ENCODE measurements at places on chromosomes 3 and 15.

- DNase-seq = no peak
Observed at GRCh38 chr3:128378631-128379347, 87.9 kb downstream of the DNAJB8 start.

GRCh38 chr3:146466604-146467003, 2.8 kb downstream of the PLSCR2 start:
- DNase-seq = no peak

DNA sequence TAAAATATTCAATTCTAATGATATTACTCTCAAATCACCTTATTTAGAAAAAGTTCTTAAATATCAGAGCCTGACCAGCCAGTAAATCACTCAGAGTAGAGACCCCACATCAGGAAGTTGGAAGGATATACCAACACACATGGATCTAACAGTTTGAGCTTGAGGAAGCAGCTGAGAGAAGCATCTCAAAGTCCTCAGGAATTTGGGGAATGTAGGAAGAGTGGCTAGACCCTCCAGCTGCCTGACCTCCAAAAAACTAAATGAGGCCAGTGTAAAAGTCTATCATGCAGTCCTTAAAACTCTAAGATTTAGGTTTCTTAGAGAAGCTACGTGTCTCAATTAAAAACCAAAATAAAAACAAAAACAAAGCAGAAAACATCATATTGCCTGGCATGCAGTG, 55.4 kb downstream of the SETD2 start:
- DNase-seq = no peak

DNA sequence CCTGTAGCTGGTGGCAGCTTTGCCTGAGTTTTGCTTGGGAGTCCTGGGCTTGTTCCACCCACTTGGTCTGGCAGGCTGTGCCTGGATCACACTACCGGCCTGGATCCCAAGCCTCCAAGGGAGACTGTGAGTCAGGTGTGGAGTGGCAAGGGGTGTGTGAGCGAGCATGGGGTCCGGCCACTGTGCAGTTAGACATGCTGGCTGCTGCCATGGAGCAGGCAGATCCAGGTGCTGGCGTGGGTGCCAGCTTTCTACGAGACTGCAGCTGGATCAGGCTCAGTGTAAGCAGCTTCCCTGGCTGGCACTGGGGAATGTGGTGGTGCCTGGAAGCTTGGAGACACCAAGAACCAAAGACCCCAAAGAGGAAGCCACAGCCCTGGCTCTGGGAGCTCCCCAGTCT, 102.0 kb upstream of the BNIP2 start:
- DNase-seq = no peak

- no peak for DNase-seq
Observed at GRCh38 chr3:141015481-141015880, 35.7 kb upstream of the SPSB4 start.

DNA sequence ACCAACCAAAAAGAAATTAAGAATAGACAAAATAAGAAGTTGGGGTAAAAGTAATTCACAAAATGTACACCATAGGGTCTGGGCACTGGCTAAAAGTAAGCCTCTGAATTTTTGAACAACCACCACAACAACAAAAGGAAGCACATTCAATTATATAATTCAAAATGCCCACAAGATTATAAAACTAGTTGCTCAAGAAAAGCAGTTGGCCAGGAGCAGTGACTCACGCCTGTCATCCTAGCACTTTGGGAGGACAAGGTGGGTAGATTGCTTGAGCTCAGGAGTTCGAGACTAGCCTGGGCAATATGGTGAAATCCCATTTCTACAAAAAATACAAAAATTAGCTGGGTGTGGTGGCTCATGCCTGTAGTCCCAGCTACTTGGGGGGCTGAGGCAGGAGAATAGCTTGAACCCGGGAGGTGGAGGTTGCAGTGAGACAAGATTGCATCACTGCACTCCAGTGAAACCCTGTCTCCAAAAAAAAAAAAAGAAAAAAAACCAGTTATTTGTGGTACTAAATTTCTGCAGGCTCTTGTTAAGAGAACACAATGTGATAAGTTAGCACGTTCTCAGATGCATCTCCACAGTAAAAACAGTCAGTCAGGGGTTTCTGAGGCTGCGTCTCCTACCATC, 6.6 kb upstream of the ATP11B start:
- no peak for DNase-seq

DNA sequence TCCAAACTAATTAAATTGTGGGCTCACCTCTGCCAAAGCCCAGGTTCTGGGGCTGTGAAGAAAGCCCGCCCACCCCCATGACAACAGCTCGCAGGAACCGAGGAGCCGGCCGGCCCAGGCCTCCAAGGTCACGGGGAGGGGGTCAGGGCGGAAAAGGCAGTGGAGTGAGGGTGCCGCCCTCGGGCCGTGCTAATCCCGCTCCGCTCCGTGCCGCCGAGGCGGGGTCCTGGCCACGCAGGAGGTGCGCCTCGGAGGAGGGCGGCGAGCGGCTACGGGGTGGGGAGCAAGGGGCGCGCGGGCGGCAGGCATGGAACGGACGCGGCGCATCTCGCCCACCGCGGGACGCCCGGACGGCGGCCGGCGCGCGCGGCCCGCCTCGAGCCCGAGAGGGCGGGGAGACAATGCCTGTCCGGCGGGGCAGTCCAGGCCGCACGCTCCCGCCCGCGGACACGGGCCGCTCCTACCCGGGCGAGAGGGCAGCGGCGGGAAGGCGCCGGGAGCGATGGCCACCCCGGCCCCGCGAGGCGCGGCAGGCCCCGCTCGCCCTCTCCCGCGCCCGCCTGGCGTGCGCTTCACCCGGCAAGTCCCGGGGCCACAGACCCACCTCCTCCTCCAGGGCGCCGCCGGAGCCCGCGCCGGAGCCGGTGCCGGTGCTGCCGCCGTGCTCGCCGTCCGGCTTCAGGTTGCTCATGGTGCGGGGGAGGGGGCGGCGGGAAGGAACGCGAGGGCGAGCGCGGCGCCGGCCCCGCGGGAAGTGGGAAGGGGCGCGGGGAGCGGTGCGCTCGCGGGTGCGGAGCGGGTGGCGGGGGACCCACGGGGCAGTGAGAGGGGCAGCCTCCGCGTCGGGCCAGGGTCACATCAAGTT, 528 bp downstream of the RBPMS2 start:
- DNase-seq = no peak

- no peak for DNase-seq
Observed at GRCh38 chr3:177515786-177516157, 318.5 kb upstream of the TBL1XR1 start.

DNA sequence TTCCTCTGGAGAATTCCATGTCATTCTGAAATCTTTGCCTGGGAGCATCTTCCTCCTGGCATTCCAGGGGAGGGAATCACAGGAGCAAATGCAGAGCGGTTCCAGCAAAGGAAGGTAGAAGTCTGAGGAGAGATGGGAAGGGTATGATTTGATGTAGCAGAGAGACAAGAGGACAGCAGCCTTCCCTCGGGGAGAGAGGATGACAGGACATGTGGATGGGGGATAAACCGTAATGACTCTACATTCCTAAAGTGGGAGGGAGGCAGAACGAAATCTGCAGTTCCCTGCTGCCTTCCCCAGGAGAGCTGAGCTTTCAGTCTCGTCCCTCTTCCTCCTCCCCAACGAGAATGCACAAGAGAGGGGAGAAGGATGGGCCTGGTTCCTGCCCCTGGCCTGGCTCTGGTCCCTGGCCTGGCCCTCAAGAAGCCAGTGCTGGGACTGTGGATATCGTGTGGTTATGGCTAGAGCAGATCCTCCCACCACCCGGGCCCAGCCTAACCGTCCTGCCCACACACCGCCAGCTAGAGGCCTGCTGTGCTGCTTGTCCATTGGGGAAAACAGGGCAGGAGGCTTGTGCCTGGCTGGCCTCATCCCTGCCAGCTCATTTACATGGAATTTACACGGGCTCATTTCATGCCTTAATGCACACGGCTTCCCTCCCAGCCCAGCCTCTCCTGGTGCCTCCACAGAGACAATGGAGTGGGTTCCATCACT, 26.6 kb downstream of the SEMA7A start:
- DNase-seq = no peak

GRCh38 chr15:100537331-100537730, 8.6 kb upstream of the CERS3 start:
- DNase-seq = no peak

- no peak for DNase-seq
Observed at GRCh38 chr3:164303894-164304293, 774.4 kb downstream of the SI start.

DNA sequence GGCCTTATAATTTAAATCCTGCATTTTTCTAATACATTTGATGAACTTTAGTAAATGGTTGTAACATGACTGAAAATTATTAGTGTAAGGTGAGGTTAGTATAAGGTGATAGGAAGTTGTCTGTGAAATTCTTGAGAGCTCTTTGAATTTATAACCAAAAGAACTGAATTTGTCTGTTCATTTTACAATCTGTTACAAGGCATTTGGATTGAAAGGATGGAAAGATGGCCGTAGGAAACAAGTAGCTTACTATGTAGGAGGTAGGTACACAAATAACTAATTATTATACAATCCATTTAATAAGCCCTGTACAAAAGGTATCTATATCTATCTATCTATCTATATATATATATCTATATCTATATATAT, 6.6 kb downstream of the DIPK2A start:
- no peak for DNase-seq

- no peak for DNase-seq
Observed at GRCh38 chr3:59816312-59816711, 766.5 kb upstream of the CFAP20DC start.

- DNase-seq = no peak
Observed at GRCh38 chr15:61390138-61390537, 161.0 kb upstream of the RORA start.

DNA sequence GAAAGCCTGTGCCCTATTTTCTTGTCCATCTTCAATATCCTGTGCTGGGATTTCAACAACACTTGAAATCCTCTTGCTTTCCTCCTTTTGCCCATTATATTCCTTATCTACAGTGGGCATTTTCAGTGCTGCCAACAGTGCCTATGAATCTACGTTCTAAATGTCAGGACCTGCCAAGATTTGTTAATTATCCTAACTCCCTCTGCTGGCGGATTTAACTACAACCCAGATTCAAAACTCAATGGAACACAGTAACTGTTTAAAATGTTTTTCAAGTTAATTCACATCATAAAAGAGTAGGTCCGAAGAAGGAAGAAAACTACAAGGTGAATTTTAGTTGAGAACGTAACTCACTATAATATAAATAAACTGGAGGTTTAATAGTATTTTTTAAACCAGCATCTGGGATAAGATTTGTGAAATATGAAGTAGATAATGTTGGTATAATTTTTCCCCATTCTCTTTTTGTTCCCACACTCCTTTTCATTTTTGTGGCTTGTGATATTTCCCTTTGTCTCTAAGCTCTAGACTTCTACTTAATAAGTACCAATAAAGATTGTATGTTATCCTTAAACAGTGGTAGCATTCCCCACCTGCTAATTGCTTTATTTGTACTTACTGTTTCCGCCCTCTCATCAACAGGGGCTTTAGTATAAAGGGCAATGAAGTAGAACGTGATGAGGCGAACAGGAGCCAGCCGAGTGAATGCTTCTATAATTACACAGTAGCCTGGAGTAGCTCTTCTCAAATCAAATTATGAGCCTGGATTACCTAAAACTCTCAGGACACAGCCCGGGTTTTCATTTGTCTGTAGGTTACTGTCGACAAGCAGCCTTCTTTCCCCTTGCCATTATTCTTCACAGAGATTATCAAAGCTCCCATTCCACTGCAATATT, 302.5 kb upstream of the ATP11B start:
- DNase-seq = no peak

GRCh38 chr15:62071711-62072308, 5.0 kb downstream of the C2CD4A start:
- DNase-seq = no peak

- no peak for DNase-seq
Observed at GRCh38 chr3:186640929-186641328, 730 bp downstream of the FETUB start.

- DNase-seq = no peak
Observed at GRCh38 chr15:101225658-101226057, 26.2 kb downstream of the CHSY1 start.

DNA sequence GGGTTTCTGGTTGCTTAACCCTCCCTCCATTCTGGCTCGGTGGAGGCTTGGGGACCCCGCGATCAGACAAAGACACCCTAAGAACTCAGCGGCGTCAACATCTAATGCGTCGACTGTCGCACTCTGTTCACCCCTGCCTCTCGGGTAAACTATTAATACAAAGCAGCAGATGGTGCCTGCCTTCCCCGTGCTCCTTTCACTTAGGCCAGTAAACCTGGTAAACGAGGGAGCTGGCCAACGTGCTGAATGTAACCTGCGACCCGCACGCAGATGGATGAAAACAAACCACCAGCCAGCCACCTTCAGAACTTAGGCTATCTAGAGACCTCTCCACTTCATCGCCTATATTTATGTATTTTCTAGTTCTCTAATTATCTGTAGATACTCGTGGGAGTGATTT, 848 bp upstream of the CADPS start:
- no peak for DNase-seq

DNA sequence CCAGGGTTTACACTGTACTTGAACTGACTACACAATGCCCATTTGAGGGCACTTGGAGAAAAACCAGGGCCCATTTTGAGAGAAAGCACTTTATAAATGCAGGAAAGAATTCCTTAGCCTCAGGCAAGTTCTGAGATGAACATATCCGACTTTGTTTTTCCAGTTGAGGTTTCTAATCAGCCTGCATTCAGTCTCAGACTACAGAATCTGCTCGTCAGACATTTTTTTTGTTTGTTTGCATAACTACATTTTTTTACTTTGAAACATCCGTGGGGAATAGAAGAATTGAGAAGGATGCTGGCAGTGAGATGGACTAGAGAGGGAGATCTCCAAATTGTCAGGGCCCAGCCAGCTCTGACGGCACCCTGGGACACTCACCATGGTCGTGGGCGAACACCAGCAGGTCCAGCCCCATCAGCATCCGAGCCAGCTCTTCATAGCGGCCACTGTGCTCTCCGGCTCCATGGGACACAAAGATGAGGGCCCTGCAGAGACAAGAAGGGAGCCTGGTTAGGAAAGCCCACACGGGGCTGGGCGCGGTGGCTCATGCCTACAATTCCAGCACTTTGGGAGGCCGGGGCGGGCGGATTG, 40.8 kb downstream of the MGLL start:
- no peak for DNase-seq

DNA sequence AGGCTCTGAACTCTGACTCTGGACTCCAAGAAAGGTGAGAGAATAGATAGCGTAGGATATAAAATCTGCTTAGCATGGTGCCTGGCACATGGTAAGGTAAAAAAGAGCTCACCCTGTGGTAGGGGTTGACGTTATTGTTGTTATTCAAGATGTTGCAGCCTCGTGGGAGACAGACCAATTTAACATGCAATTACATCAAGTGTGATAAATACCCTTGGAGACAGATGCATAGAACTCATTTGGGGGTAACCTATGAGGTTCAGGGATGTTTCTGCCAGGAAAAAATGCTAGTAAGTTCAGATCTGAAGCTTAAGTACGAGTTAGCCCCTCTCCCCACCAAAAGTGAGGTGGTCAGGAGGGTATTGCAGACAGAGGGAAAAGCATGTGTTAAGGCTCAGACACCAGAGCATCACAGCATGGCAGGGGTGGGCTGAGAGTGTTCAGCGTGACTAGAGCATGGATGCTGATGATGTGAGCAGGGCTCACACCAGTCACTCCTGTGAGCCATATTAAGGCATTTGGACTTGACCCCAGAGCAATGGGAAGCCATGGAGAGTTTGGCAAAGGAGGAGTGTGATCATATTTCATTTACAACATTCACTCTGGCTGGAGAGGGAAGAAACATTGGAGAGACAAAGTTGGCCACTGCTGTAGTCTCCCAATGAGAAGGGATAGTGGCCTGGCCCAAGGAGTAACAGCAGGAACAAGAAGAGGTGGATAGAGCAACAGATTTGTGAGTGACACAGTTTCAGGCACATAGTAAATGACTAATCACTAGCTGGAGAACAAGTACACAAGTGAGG, 181.0 kb downstream of the UACA start:
- no peak for DNase-seq

Data from stimulated activated CD4-positive, alpha-beta T cell treated with anti-CD3 and anti-CD28 coated beads, Interleukin-15, amount 100 ng/mL, for 1 hour (primary cell).